Esophagus muscularis mucosa (tissue), 4 donors: ENCODE measurements at places on chromosomes 7 and 10. TPM values are rescaled to one million over a fixed set of nuclear protein-coding genes. Genes with fewer than 3 reads are reported as not detected.

DNA sequence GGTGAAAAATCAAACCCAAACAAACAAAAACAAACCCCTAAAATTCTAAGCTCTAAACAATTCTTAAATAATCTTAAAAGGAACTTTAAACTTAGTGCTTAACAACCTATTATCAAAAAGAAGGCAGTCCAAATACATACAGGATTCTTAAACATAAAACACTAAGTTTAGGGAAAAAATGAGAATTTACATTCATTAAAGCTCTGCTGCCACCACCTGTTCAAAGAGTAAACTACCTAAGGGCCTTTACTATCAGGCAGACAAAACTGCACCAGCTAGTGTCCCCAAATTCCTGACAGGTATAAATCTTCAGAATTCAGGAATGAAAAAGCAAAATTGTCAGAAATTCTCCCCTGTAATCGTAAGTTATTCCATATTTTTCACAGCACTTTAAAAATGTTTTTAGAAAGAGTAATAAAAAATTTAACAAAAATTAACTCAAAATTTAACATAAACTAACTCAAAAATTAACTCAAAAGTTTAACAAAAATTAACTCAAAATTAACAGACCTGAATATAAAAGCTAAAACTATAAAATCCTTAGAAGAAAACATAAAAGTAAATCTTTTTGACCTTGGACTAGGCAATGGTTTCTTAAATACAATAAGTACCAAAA is 55.1 kb downstream of the PDZD8 start:
- no peaks in the 10 kb centered on the region for H3K36me3 ChIP-seq
- H3K4me3 ChIP-seq, result no peak overlapping the region
- DNase-seq, result no peak
- peaks cover 9% of the 10 kb centered on the region for H3K4me1 ChIP-seq

DNA sequence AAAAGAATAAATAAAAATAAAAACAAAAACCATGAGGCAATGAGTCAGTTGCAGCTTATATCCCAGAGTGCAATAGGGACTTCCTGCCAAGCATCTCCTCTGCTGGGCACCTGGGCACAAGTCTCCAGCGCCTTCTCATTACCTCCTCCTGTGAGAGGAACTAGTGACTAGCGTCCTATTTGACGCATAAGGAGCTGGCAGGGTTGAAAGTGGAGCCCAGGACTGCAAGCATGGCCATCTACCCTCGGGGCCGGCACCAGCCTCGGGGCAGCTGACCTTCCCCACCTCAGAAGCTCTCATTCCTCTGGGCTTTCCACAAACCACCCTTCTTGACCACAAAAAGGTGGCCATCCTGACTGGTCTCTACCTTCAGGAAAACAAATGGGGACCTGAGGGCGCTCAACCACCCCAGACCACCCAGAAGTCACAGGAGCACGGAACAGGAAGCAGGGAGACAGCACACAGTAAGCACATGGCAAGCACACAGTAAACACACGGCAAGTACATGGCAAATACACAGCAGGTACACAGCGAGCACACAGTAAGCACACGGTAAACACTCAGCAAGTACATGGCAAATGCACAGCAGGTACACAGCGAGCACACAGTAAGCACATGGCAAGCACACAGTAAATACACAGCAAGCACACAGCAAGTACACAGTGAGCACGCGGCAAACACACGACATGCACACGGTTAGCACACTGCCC is 19.1 kb downstream of the CTBP2 start:
- H3K27me3 ChIP-seq, result no peaks in the 10 kb centered on the region
- no peak overlapping the region for H3K27ac ChIP-seq
- H3K36me3 ChIP-seq, result no peaks in the 10 kb centered on the region
- H3K4me3 ChIP-seq, result no peak overlapping the region
- DNase-seq, result no peak

DNA sequence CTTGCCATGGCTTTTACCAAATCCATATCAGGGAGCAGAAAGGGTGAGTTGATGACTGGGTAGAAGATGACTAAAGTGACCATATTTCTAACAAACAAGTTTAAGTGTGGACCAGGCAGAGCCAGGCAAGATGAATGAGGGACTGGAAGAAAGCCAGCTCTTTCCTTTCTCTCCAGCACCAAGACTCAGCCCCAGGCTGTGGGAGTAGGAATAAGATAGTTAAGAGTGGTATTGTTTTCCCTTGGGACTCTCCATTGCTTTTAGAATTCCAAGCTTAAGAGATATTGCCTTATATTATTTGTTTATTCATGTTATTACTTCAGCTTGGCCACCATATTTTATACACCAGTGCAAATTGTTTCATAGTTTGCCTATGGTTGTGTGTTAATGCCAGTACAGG is 28.8 kb upstream of the TSPAN33 start:
- H3K27me3 ChIP-seq, result no peaks in the 10 kb centered on the region
- H3K27ac ChIP-seq, result no peak overlapping the region
- H3K36me3 ChIP-seq, result no peaks in the 10 kb centered on the region
- no peak overlapping the region for H3K4me3 ChIP-seq
- no peaks in the 10 kb centered on the region for H3K4me1 ChIP-seq

- H3K27ac ChIP-seq, result no peak overlapping the region
- no peaks in the 10 kb centered on the region for H3K4me1 ChIP-seq
- no peaks in the 10 kb centered on the region for H3K27me3 ChIP-seq
Observed at GRCh38 chr7:141872931-141873330, 31.6 kb upstream of the PRSS37 start.

DNA sequence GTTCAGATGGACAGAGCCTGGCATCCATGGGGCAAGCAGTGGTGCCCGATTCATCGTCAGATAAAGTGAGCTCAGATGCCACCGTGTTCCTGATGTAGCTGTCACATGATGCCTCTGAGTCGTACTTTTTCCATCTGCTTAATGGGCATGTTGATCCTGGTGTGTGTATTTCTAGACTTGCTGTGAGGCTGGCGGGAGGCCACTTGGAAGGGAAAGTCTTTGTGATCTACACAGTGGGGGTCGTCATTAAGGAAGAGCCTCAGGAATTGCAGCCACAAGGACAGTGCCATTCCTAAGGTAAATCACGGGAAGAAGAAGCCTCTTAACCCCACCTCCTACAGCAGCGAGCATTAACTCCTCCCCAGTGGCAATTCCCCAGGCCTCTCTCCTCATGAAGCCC is 63.0 kb downstream of the RGS10 start:
- H3K27me3 ChIP-seq, result no peaks in the 10 kb centered on the region
- DNase-seq, result no peak
- no peaks in the 10 kb centered on the region for H3K36me3 ChIP-seq
- H3K4me3 ChIP-seq, result no peak overlapping the region
- H3K4me1 ChIP-seq, result peaks cover 14% of the 10 kb centered on the region

GRCh38 chr7:42219447-42219846 is 17.6 kb downstream of the GLI3 start:
- peaks cover 18% of the 10 kb centered on the region for H3K4me1 ChIP-seq
- H3K27me3 ChIP-seq, result no peaks in the 10 kb centered on the region
- no peak overlapping the region for H3K27ac ChIP-seq
- no peak overlapping the region for H3K4me3 ChIP-seq

- H3K4me1 ChIP-seq, result no peaks in the 10 kb centered on the region
- no peak overlapping the region for H3K27ac ChIP-seq
- H3K27me3 ChIP-seq, result no peaks in the 10 kb centered on the region
Observed at GRCh38 chr10:36736311-36736710, 389.1 kb upstream of the ANKRD30A start.

- H3K4me1 ChIP-seq, result no peaks in the 10 kb centered on the region
- DNase-seq, result no peak
- H3K4me3 ChIP-seq, result no peak overlapping the region
- no peaks in the 10 kb centered on the region for H3K27me3 ChIP-seq
Observed at GRCh38 chr7:40403703-40404476, 269.1 kb downstream of the SUGCT start.

- H3K36me3 ChIP-seq, result no peaks in the 10 kb centered on the region
- H3K4me1 ChIP-seq, result peaks cover 34% of the 10 kb centered on the region
- DNase-seq, result no peak
- H3K27me3 ChIP-seq, result no peaks in the 10 kb centered on the region
- H3K4me3 ChIP-seq, result peak overlapping the region; percentile 91
Observed at GRCh38 chr10:22712956-22713852, 1.2 kb downstream of the PIP4K2A start.

- no peak overlapping the region for H3K4me3 ChIP-seq
- H3K27me3 ChIP-seq, result no peaks in the 10 kb centered on the region
- no peaks in the 10 kb centered on the region for H3K4me1 ChIP-seq
- DNase-seq, result no peak
- H3K27ac ChIP-seq, result no peak overlapping the region
- H3K36me3 ChIP-seq, result no peaks in the 10 kb centered on the region
Observed at GRCh38 chr7:73815436-73815835, 15.4 kb upstream of the CLDN4 start.

GRCh38 chr7:65927489-65928448 is 54.2 kb downstream of the GUSB start:
- no peaks in the 10 kb centered on the region for H3K36me3 ChIP-seq
- H3K27ac ChIP-seq, result no peak overlapping the region
- DNase-seq, result no peak
- H3K4me1 ChIP-seq, result no peaks in the 10 kb centered on the region

DNA sequence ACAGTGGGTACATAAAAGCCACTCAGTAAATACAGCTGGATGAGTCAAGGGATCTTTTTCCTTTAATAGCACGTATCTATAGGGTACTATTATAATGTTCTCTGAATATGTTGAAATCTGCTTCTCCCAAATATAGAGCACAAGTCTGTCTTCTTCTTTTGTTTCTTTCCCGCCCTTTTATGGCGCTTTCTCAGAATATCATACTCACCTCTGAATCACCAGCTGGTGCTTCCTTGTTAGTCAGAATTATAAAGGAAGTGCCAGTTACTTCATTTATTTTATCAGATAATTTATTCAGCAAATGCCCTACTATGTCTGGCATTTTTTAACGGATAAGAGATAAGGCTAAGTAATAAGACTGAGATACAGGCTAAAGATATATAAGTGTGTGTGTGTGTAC is 772.9 kb downstream of the SORCS3 start:
- no peak overlapping the region for H3K4me3 ChIP-seq
- no peak for DNase-seq
- H3K4me1 ChIP-seq, result no peaks in the 10 kb centered on the region
- H3K36me3 ChIP-seq, result no peaks in the 10 kb centered on the region
- no peaks in the 10 kb centered on the region for H3K27me3 ChIP-seq

DNA sequence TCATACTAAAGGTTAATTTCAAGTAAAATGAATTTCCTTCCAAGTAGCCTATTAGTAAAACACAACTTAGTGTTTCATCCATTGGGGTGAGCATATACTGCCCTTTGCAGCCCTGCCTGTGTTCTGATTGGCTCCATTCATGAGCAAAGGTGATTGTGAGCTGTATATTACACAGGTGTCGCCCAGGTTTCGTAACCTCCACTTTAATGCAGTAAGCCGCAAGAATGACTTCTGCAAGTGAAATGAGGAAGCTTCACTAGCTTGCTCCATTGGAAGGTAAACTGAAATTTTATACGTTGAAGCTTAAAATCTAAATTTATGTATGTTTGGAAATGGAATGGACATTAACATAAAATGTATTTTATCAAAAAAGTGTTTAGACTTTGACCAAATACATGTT is 24.4 kb downstream of the MTURN start:
- DNase-seq, result no peak
- no peak overlapping the region for H3K4me3 ChIP-seq
- H3K27me3 ChIP-seq, result no peaks in the 10 kb centered on the region
- no peak overlapping the region for H3K27ac ChIP-seq
- peaks cover 20% of the 10 kb centered on the region for H3K36me3 ChIP-seq

DNA sequence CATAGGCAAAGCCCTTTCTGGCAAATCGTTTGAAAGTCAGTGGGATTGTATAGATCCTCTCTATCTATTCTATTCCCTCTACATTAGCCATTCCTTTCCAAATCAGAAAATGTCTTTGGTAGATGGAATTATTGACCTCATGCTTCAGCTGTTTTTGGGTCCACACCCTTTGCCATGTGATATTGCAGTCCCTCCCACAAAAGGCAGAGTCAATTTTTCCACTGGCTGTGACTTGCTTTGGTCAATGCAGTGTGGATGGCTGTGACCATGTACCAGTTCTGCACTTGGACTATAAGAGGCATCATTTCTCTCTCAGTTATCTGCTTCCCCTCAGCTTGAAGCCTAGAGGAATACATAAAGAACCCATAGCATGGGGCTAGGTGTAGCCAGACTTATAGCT is 332.9 kb downstream of the PTEN start:
- H3K27me3 ChIP-seq, result no peaks in the 10 kb centered on the region
- no peaks in the 10 kb centered on the region for H3K36me3 ChIP-seq
- no peak overlapping the region for H3K4me3 ChIP-seq
- no peak overlapping the region for H3K27ac ChIP-seq
- no peak for DNase-seq

GRCh38 chr7:32108651-32109050 is 38.4 kb upstream of the PDE1C start:
- H3K4me3 ChIP-seq, result no peak overlapping the region
- H3K36me3 ChIP-seq, result no peaks in the 10 kb centered on the region
- H3K27me3 ChIP-seq, result no peaks in the 10 kb centered on the region
- H3K27ac ChIP-seq, result no peak overlapping the region
- no peak for DNase-seq
- H3K4me1 ChIP-seq, result no peaks in the 10 kb centered on the region

- peak overlapping the region; percentile 44 for H3K27ac ChIP-seq
- no peak overlapping the region for H3K4me3 ChIP-seq
- H3K4me1 ChIP-seq, result peaks cover 98% of the 10 kb centered on the region
Observed at GRCh38 chr10:77626266-77626935, 11.2 kb downstream of the KCNMA1 start.

DNA sequence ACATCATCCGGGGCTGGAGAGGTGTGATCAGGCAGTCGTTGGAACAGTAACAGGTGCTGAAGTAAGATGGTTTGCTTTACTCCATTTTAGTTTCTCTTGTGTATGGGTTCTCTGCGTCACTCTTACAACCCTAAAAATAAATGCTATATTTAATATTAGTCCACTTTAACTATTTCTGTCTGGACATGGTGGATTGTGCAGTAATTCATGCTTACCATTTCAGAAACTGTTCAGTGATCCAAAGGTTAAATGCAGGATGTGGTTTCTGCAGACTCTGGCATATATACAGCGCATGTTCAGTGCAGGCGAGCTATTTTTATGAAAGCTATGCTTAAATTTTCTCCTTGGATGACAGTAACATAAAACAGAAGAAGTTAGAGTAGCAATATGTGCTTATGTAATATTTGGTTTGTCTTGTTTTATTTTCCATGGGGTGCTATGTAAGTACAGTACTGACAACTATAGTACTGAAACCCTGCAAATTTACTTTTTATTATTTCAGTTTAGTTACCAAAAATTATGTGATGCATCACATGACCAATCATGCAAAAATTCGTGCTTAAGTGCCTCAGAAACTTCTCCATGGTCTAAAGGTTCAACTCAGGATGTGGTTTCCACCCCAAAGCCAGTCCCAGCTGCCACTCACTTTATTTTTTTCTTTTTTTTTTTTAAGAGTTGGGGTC is 46.6 kb upstream of the GRID1 start:
- no peak overlapping the region for H3K4me3 ChIP-seq
- no peak overlapping the region for H3K27ac ChIP-seq
- DNase-seq, result no peak
- no peaks in the 10 kb centered on the region for H3K27me3 ChIP-seq
- peaks cover 32% of the 10 kb centered on the region for H3K4me1 ChIP-seq

GRCh38 chr7:4879396-4880081 is 4.0 kb downstream of the RADIL start:
- H3K27ac ChIP-seq, result no peak overlapping the region
- DNase-seq, result no peak
- peaks cover 40% of the 10 kb centered on the region for H3K4me1 ChIP-seq
- H3K36me3 ChIP-seq, result no peaks in the 10 kb centered on the region

CUBN gene
- total RNA-seq, result 1.3 TPM

DRGX gene
- not detected for total RNA-seq

LLCFC1 gene
- not detected for total RNA-seq

SPDYE3 gene
- not detected for total RNA-seq

ZNF680 gene
- 12.8 TPM for total RNA-seq

CLDN3 gene
- not detected for total RNA-seq

C10orf105 gene
- 0.17 TPM for total RNA-seq

ACSM6 gene
- not detected for total RNA-seq

ACTL6B gene
- total RNA-seq, result not detected

ADAM8 gene
- total RNA-seq, result 1.2 TPM

INA gene
- total RNA-seq, result 2.5 TPM

PDSS1 gene
- 3.5 TPM for total RNA-seq

CPXM2 gene
- 91.2 TPM for total RNA-seq
